ENCODE measurements at places on chromosomes 13 and 19.

GRCh38 chr19:32767951-32768679, 48.5 kb downstream of the TDRD12 start:
- no peak overlapping the region for H3K27ac ChIP-seq
- H3K4me3 ChIP-seq: no peak overlapping the region
- H3K36me3 ChIP-seq: no peaks in the 10 kb centered on the region
- no peaks in the 10 kb centered on the region for H3K27me3 ChIP-seq
- DNase-seq: no peak

GRCh38 chr19:43781630-43782310, 997 bp upstream of the KCNN4 start:
- H3K4me3 ChIP-seq: peak overlapping the region; percentile 45
- H3K4me1 ChIP-seq: peaks cover 23% of the 10 kb centered on the region
- peak overlapping the region; percentile 54 for H3K27ac ChIP-seq
- H3K36me3 ChIP-seq: peaks cover 8% of the 10 kb centered on the region
- DNase-seq: no peak

DNA sequence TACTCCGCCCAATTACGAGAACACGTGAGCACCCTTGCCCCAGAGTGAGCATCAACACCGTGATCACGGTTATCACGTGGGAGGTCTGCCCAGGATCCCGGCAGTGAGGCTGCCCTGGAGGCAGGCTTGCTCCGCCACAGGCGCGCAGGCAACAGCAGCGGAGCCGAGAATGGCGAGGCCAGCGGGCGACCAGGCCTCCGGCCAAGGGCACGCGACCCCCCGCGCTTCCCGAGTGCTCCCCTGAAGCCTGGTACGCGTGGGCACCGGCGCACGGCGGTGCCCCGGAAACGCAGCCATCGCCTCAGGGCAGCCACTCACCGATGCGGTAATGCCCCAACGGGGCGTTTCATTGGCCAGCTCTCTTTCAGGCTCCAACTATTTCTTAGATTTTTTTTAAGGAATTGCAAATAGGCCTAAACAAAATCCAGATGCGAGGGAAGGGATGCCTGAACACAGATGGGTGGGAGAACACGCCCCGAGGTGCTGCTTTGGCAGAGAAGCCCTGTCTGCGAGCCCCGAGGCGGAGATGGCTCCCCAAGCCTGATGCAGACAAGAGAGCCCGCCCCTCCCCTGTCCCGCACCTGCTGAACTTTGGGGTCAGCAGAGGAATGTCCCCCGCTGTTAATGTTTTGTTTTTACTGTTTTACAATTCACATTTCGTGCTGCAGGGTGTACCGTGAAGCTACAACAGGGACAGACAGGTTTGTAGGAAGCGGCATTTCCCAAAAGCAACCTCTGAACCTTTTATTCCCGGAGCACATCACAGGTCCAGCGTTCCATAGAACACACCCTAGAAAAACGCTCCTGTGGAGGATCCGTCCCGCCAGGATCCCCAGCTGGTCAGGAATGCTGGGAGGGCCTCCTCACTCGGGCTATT, 132.7 kb downstream of the ZDHHC20 start:
- DNase-seq: no peak
- peaks cover 10% of the 10 kb centered on the region for H3K36me3 ChIP-seq
- peaks cover 6% of the 10 kb centered on the region for H3K4me1 ChIP-seq
- H3K27ac ChIP-seq: no peak overlapping the region
- H3K4me3 ChIP-seq: peak overlapping the region; percentile 85

DNA sequence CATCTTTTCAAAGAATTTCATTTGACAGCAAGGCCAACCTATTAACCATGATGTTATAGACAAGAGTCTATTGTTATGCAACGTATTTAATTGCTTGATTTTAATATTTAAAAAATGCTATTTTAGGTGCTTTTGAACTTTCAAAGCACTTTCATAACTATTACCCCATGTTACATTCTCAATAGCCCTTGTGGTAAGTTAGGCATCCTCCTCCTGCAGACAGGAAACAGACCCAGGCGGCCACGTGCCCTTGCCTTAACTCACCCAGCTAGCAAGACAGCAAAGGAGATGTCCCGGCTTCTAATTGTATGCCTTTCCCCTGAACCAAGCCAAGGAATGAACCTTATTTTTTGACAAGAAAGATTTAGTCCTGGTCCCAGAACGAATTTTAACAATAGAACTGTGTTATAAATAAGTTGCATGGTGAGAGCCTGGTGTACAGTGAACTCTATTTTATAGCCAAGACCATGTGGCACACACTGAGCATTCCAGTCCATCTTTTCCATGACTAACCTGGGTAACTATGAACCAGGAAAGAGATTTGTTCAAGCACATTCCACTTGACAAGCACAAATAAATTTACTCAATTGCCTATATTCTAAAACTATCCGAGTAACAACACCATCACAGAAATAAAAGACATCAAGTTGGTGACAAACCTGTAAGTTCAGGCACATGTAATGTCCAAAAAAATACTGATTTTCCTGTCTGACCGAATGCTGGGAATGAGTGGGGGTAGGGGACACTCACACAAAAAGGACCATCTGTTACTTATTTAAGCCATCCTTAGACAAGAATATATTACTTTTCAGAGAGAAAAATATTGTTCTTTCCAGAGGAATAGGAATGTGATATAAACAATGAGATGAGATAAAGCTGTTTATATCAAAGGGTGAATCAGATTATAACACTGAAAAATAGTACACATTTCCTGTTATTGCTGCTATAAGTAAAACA, 163.0 kb downstream of the EFNB2 start:
- no peak overlapping the region for H3K27ac ChIP-seq
- peaks cover 4% of the 10 kb centered on the region for H3K27me3 ChIP-seq
- no peaks in the 10 kb centered on the region for H3K36me3 ChIP-seq

DNA sequence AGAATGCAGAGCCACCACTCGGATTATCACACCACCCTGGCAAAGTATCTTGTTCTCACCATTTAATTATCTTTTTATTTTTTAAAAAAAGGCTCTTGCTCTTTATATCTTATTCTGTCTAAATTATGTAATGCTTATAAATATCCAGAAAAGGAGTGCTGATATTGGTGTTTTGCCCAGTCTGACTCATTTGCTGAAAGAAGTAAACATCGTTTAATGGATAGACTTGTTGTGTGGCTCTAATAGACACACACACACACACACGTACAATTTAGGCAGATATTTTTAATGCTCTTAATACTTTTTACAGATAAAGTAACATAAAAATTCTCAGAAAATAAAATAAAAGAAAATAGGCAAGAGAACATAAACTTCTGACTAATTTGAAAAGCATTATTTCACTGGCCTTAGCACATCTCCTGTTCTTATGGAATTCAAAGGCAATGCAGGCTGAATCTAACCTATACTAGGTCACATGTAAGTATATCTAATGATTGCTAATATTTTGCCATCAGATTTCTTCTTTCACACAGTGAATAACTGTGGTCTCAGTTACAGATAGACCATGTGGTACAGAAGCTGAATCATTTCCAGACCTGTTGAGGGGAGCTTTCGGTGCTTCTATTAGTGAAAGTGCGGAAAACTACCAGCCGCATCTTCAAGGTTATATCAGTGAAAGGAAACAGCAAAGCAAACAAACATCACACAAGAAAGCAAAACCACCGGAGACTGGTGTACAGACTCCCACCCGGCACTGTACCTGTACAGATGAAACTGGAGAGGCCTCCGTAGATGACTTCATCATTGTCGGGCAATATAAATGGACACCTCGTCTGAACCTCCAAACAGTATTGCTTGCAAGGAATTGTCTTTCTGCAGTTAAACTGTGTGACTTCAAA, 642.1 kb upstream of the ARGLU1 start:
- H3K4me3 ChIP-seq: no peak overlapping the region
- H3K36me3 ChIP-seq: no peaks in the 10 kb centered on the region
- no peaks in the 10 kb centered on the region for H3K27me3 ChIP-seq
- peaks cover 6% of the 10 kb centered on the region for H3K4me1 ChIP-seq
- DNase-seq: no peak

GRCh38 chr13:33526718-33527117, 241.2 kb upstream of the STARD13 start:
- H3K4me3 ChIP-seq: no peak overlapping the region
- DNase-seq: no peak
- H3K36me3 ChIP-seq: no peaks in the 10 kb centered on the region
- peaks cover 12% of the 10 kb centered on the region for H3K4me1 ChIP-seq

- H3K36me3 ChIP-seq: peaks cover 3% of the 10 kb centered on the region
- H3K27ac ChIP-seq: no peak overlapping the region
- no peak for DNase-seq
- H3K4me3 ChIP-seq: no peak overlapping the region
Measured at GRCh38 chr19:4807188-4807587, 15.7 kb downstream of the FEM1A start.
